ENCODE measurements at places on chromosomes 12 and 14. TPM values are rescaled to one million over a fixed set of nuclear protein-coding genes. Genes with fewer than 3 reads are reported as not detected.

SYNE3 gene
- total RNA-seq = 104 TPM

GRCh38 chr14:82422230-82422629 lies 888.6 kb upstream of the SEL1L start:
- no peak for DNase-seq

DNA sequence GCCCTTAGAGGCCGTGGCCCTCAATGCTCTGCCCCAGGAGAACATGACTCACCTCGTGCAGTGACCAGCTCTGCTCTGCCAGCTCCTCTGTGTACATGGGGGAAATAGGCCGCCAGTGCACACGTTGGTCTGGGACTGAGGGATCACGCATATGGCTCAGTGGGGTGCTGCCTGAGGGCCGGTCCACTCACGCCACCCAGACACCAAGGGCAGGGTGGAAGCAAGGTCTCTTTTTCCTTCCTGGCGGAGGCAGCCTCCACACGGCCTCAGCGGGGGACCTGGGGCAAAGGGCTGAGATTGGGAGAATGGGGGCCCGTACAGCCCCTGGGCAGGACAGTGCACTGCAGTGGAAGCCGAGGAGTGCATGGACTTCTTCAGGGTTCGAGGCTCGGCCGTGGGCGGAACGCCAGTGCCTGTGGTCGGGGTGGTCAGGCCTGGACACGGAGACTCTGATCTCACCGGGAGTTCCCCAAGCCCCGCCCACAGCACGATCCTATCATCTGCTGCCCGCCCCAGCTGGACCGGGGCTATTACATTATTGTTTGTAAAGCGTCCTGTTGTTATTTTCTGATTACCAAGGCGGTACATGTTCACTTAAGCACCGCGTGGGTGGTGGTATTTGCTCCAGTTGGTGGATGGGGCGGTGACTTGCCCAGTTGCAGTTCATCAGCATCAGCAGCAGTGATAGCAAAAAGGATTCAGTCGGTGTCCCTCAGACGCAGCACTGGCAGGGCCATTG lies 38.8 kb upstream of the TDRD9 start:
- no peak for DNase-seq

GRCh38 chr12:91591639-91591987 lies 409.0 kb upstream of the DCN start:
- no peak for DNase-seq

TEX22 gene
- 2.8 TPM for total RNA-seq

- no peak for DNase-seq
Observed at GRCh38 chr12:24596768-24597388, 352.0 kb downstream of the BCAT1 start.

TBX3 gene
- total RNA-seq = not detected

- DNase-seq = no peak
Observed at GRCh38 chr14:92258934-92259333, 64.0 kb upstream of the SLC24A4 start.

- no peak for DNase-seq
Observed at GRCh38 chr14:105793836-105794235, 267.5 kb downstream of the TMEM121 start.

NEUROD4 gene
- total RNA-seq = not detected

- DNase-seq = no peak
Observed at GRCh38 chr12:2192231-2192630, 139.4 kb downstream of the CACNA1C start.

CISTR gene
- not detected for total RNA-seq

DNA sequence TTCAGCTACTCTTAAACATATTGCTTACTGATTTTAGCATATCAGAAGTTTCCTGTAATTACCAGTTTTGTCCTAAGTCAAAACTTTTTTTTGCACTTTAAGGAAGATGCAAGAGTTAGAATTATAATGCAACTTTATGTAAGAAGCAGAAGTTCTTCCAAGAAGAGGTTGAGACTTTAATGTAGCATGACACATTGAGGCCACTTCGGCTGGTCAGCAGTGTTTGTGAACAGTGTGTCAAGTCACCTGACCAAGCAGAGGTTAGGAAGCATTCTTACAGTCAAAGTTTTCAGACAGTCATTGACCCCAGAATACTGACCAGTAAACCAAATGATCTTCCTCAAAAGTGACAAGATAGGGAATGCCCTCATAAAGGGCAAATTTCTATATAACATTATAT lies 15.2 kb downstream of the FGFR1OP2 start:
- no peak for DNase-seq

MYF5 gene
- not detected for total RNA-seq

DNA sequence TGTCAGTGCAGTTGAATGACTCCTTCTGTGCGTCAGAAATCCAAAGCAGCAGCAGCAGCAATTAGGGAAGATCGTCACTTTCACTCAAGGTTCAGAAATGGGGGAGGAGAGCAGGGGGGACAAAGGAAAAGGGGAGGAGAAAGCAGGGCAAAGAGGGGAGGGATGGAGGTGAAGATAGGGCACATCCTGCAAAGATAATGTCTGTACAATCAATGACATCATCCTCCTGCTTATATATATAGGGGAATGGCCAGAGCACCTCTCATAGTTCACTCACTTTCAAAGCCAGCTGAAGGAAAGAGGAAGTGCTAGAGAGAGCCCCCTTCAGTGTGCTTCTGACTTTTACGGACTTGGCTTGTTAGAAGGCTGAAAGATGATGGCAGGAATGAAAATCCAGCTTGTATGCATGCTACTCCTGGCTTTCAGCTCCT lies at the start of gene NTS:
Gene NTS, plus strand, starts transcription at position 265 of the 431 bp plus-strand sequence. Its CDS starts 109 bp downstream, at position 374.
- DNase-seq = no peak

GRCh38 chr12:79689477-79690141 lies 1.2 kb downstream of the PAWR start:
- DNase-seq = peak; percentile 56

FAM222A gene
- 0.73 TPM for total RNA-seq

RND1 gene
- total RNA-seq = 4.9 TPM

GRCh38 chr12:89740943-89741342 lies 32.3 kb upstream of the ATP2B1 start:
- DNase-seq = no peak

DNA sequence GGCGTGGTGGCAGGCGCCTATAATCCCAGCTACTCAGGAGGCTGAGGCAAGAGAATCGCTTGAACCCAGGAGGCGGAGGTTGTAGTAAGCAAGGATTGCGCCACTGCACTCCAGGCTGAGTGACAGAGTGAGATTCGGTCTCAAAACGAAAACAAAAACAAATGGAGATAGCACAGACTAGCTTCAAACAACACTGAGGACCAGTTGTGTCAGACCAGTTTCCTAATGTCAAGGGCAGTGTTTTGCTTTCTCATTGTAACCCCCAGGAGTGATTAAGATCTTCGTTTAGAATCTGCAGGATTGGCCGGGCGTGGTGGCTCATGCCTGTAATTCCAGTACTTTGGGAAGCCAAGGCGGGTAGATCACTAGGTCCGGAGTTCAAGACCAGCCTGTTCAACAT lies 18.5 kb downstream of the RPGRIP1 start:
- DNase-seq = no peak

- no peak for DNase-seq
Observed at GRCh38 chr12:55671746-55672145, 35.1 kb downstream of the OR10P1 start.

- no peak for DNase-seq
Observed at GRCh38 chr12:53005215-53005985, 856 bp upstream of the EIF4B start.

- DNase-seq = no peak
Observed at GRCh38 chr14:86462193-86462753, 932.3 kb downstream of the FLRT2 start.

GRCh38 chr12:10634427-10634826 lies 21.0 kb upstream of the MAGOHB start:
- no peak for DNase-seq

GRCh38 chr14:33207467-33208017 lies 268.9 kb downstream of the NPAS3 start:
- DNase-seq = no peak

ERBB3 gene
- total RNA-seq = not detected

Data from activated B cell treated with CpG ODN at 0.5 μM for 24 hours (primary cell).